ENCODE measurements at places on chromosomes 13 and 19.

GRCh38 chr13:18232994-18233782 lies 948.4 kb downstream of the TUBA3C start:
- DNase-seq, result no peak

DNA sequence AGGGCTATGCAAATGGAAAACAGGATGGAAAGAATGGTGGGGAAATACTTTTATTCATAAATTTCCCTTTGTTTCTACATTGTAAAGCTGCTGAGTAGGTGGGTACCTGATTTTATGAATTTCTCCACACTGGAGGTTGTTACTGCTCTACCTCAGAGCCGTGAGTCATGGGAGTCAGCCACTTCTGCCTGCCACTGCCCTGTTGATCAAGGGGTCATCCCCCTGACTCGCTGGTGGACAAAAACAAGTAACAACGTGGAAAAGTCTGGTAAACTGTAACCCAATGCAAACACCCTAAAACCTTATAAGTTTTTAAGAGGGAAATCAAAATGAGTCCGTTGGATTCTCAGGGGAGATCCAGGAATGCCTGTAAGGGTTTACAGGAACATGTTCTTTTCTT lies 329.5 kb downstream of the ATP8A2 start:
- no peak for DNase-seq

DNA sequence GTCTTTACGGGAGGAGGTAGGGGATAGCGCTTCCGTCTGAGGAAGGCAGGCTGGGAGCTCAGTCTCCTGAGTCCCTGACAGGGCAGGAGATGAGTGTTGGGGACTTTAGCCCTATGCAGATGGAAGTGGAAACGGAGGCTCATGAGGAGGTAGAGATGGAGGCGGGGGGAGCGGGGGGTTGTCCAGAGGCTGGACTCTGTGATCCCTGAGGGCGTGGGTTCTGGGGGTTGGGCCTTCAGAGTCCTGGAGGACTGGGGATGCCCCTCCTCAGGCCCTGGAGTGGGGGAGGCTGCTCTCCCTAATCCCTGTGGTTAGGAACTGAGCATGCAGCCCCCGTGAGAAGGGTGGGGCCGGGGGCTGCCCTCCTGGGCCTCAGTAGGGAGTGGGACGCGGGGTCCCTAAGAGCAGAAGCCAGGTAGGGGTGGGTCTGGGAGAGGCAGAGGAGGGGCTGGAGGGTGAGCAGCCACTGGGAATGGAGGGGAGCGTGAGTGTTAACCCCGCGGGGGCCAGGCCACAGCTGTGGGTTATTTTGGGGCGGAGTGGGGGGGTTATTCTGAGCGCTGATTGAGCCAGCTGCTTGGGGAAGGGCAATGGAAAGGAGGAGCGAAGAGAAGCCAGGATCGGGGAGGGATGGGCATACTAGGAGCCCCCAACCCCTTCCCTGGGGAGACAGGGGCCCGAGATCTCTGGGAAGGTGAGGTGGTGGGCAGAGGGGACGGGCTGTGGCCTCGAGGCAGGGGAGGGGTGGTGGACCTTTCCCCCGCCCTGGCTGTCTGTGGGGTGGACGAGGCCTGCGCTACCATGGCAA lies 2.8 kb downstream of the GRIN2D start:
- DNase-seq, result no peak

DNA sequence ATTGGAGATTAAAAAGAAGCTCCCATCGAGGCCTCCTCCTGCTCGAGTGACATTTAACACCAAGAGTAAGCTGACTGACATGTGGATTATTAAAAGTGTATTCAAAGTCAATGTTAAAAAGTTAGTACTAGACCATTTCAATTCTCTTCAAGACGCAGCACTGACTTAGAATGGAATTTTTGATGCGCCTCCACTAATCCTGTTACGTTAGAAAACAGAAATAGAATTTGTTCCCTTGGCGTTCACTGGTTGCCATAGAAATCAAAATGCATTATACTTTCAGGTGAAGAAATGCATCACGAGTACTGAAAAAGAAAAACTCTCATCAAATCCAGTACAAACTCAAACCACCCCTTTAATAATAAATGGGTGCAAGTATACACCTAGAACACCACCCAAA lies 42.2 kb downstream of the BRD4 start:
- no peak for DNase-seq

DNA sequence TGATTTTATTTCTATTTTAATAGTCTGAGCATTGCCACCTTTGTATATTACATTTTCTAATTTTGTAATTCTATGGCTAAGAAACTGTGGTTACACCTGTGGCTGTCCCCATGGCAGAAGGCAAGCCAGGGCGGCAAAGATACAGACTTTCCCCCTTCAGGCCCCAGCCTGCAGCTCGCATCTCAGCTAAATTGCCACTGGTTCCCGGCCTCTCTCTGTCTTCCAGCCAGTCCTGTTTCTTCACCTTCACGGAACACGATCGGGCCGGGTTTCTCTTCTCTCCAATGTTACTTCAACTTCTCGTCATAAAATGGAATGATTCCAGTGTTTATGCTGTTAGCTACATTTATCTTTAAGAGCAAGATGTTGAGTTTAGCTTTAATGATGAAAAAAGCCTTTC lies 124.5 kb upstream of the ZNF507 start:
- DNase-seq, result no peak

DNA sequence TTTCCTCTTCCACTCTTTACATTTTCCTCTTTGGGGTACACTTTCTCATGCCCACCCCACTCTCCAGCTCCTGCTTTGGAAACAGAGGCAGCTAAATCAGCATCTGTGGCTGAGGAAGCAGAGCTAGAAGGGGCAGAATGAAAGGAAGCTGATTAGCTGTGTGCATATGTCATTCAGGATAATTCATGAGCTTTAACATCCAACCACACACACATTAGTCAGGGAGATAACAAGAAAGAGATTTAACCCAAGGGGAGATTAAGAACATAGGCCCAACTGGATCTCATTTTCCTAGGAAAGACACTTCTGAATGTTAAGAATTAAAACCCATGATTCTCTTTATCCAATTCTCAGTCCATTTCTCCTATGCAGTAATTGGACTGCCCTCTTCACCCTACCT lies 405.5 kb downstream of the TBC1D4 start:
- DNase-seq, result no peak

GRCh38 chr19:3506384-3507340 lies 551 bp downstream of the FZR1 start:
- peak; percentile 9 for DNase-seq

- DNase-seq, result no peak
Measured at GRCh38 chr13:25733696-25734435, 317.9 kb downstream of the SHISA2 start.

- DNase-seq, result no peak
Measured at GRCh38 chr13:84570831-84571230, 688.6 kb upstream of the SLITRK1 start.

GRCh38 chr13:34066344-34066743 lies 248.4 kb downstream of the RFC3 start:
- DNase-seq, result no peak

Data from activated effector memory CD4-positive, alpha-beta T cell treated with Interleukin-2 at 50 U/mL for 16 hours (primary cell).